ENCODE measurements at places on chromosomes 12 and 14.

DNA sequence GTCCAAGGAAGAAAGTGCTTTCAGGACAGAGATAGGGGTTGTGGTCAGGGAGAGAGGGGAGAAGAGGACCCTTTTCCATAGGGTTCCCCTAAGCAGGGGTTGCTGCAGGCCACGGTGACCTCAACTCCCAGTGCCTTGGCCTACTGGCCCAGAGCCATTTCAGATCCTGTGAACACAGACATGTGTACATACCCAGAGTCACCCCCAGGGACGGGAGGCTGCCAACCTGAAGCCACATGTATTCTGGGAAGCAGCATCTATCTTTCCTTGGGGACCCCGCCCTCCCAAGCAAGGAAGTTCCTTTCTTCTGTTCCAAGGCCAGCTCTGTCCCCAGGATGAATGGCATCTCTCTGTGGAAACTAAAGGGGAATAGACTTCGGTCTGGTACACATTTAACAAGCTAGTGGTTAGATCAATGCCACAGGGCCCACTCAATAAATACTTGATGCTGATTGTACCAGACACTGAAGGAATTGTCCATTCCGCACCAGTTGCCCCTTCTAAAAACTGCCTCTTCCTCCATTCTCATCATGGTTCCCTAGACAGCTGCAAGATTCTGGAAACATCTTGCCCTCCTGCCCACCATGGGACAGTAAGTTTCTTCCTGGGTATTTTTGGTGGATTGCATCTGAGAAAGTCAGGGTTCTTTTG, 25.2 kb upstream of the DGLUCY start:
- no peak for DNase-seq

DNA sequence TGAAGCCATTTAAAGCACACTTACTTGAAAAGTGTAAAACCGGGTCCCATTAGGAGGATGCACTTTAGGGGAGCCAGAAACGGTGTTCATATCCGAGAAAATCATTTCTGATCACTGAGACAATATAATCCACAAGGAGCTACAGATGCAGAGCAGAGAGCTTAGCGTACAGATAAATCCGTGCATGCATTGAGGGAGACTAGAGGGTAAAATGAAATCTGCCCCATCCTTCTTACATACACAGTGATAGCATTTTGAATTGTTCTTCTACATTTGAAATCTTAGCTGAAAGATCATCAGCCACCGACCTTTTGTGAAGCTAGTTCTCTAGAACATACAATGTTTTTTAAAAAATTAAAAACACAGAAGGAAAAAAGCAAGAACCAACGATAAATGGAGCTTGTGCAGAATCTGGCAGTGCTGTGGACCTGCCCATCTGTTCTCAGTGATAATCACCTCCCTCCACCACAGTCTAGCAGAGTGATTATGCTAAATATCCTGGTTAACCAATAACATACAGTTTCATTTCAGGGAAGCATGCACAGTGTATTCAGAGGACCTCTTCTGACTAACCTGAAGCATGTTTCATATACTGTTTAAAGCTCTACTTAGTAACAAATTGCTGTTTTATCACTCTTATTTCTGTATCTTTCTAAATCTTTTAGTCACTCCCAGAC, 161.1 kb downstream of the PPFIA2 start:
- DNase-seq: no peak

DNA sequence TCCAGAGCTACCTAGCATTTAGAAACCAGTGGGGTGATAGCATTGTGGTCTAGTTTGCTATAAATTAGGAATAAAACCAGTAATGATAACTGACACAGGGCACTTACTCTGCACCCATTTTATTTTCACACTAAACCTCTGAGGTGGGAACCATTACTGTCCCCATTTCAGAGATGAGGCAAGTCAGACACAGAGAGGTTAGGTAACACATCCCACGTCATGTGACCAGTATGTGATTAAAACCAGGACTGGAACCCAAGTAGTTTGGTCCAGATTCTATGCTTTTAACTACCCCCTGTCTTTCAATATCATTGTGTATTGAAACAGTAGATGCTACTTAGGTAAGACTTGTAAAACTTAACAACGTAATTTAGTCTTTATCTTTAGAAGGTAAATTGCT, 110.2 kb downstream of the PLXNC1 start:
- DNase-seq: no peak

GRCh38 chr12:71636704-71637115, 26.9 kb downstream of the ZFC3H1 start:
- peak; percentile 60 for DNase-seq
